ENCODE measurements at places on chromosomes 13 and 19.

- no peak for DNase-seq
Observed at GRCh38 chr13:76953968-76954367, 5.7 kb downstream of the ACOD1 start.

DNA sequence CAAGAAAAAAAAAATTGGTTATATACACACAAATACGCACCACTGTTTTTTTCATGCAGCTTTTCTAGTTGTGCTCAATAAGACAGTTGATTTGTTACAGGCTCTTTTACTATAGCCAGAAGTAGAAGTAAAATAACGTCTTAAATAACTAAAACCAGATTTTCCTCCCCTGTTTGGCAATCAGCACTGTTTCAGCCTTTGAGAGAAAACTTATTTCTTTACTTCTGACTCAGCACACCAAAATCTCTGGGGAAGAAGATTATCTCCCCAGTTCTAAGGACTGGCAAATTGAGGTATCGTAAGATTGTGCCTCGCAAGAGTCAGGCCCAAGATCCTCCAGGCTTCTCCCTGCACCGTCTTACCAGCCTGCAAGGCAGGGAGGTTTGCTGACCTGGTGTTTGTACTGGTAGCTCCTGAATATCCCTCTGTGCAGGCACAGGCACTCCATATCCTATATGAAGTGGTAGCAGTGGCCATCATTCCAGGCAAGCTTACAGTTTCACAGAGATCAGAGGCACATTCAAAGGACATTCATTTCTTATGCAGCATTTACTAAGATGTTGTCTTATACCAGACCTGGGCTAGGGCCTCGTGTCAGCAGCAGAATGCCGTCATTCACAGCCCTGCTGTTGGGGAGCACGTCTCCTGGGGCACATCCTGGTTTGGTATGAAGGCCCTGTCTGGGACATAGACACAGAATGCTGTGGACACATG is 268.2 kb downstream of the ZNF536 start:
- no peak for DNase-seq

- DNase-seq, result no peak
Observed at GRCh38 chr13:71851498-71852409, 15.2 kb downstream of the DACH1 start.

DNA sequence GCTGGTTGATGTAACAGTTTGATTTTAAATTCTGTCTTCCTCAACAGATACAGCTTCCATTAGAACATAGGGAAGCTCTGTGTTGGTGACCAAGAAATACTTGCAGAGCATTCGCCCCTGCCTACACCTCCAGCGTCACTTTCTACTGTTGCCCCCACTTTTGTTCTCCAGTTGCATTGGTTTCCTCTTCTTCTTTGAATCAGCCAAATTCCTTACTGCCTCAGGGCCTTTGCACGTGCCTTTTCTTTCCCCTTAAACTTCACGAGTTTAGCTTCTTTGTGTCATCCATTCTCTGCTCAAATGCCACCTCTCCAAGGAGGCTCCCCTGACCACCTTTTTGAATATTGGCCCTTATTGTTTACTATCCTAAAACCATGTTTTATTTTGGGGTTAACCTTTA is 5.7 kb downstream of the KLK5 start:
- DNase-seq, result no peak

GRCh38 chr19:42121656-42122069 is 10.6 kb downstream of the POU2F2 start:
- DNase-seq, result peak; percentile 69

GRCh38 chr19:8046569-8047165 is 5.9 kb upstream of the CCL25 start:
- no peak for DNase-seq

DNA sequence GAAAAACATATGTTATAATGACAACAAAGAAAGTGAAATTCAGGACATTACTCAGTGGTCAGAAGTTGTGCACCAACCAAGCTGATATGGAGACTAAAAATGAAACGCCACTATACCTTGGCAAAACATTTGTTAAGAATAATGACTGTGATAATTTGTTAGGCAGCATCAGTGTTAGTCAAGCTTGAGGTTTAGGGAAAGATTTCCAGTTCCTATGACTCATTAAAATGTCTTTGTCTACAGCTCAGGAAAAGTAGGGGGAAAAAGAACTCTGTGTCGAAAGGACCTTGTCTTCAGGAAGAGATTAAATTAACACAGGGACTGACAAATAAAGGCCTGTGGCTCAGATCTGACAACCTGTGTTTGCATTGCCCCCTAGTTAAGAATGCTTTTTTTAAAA is 764.1 kb upstream of the SLITRK6 start:
- DNase-seq, result no peak

DNA sequence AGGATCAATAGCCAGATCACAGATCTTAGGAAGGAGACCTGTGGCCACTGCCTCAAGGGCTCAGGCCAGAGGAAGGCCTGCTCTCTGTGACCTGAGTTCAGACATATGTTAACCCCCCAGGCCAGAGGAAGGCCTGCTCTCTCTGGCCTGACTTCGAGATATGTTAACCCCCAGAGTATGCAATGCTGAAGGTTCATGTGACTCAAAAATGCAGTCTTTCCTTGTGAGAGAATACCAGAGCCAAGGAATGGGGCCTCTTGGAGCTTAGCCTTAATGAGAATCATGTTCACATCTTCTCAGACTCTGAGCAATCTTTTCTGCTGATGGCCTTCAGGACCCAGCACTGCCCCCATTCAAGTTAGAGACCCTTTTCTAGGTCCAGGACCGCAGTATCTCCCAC is 36.7 kb downstream of the MBNL2 start:
- no peak for DNase-seq

GRCh38 chr13:34020388-34020787 is 202.4 kb downstream of the RFC3 start:
- DNase-seq, result no peak

GRCh38 chr13:69461397-69461796 is 646.2 kb upstream of the ATXN8OS start:
- DNase-seq, result no peak

DNA sequence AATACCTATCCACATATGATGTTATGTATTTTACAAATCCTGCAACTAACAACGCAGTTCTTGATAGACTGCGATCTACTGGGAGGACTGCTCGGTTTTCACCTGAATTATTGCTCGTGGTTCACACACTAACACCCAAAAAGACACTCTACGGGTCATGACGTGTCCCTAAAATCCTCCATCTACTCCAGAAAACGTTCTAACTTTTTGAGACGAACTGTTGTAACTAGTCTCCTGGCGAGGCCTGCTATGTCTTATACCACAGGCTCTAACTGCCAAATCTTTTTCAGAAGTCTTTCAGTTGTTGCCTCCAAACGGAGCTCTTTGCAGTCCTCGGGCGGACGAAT is 108.2 kb downstream of the KCNRG start:
- DNase-seq, result no peak

DNA sequence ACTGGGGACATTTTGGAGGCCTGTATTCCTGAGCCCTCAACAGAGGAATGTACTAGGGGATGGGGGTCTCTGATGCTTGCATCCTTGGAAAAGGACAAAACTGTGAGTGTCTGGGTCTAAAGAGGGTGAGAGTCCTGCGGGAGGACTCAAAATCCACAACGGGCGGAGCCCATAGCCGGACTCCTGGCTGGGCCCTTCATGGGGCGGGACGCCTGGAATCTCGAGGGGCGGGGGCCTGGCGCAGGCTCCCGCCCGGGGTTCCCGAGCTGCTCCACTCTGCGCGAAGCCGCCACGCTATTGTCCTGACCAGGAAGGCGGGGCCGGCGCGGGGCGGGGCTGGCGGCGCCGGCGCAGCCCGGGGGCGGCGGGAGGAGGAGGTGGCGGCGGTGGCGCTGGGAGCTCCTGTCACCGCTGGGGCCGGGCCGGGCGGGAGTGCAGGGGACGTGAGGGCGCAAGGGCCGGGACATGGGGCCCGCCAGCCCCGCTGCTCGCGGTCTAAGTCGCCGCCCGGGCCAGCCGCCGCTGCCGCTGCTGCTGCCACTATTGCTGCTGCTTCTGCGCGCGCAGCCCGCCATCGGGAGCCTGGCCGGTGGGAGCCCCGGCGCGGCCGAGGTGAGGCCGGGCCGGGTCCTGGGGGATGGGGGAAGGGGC is at the start of gene APLP1:
TSS of gene APLP1 (plus strand) at position 403 of the 651 bp plus-strand sequence. CDS start at position 466, 63 bp downstream.
- peak; percentile 53 for DNase-seq

GRCh38 chr13:33158816-33159215 is 126.7 kb downstream of the STARD13 start:
- DNase-seq, result no peak

DNA sequence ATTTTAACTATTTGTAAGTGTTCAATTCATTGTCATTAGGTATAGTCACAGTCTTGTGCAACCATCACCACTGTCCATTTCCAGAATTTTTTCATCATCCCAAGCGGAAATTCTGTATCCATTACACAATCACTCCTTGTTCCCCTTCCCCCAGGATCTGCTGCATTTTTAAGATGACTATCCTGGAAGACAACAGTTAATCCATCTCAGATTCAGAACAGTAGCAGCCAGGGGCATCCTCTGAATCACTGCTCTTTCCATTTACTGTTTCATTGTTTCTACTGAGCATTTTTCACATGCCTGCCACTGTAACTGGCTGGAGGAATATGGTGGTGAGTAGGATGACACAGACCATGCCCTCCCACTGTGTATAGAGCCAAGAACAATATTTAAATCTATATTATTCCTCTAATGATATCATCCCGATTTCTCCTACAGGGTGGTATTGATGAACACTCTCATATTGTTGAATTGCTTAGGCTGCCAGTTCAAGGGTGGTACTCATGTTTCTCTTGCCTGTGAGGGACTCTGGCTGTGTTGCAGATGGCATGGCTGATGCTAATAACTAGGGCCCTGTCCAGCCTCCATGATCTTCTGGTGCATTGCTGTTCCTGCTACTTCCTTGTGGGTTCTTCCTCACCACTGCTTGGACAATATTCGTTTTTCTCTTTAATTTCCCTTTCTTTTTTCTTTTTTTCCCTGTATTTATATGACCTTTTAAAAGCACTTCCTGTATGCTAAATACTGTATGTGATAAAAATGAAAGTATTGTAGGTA is 59.0 kb downstream of the WDFY2 start:
- no peak for DNase-seq

DNA sequence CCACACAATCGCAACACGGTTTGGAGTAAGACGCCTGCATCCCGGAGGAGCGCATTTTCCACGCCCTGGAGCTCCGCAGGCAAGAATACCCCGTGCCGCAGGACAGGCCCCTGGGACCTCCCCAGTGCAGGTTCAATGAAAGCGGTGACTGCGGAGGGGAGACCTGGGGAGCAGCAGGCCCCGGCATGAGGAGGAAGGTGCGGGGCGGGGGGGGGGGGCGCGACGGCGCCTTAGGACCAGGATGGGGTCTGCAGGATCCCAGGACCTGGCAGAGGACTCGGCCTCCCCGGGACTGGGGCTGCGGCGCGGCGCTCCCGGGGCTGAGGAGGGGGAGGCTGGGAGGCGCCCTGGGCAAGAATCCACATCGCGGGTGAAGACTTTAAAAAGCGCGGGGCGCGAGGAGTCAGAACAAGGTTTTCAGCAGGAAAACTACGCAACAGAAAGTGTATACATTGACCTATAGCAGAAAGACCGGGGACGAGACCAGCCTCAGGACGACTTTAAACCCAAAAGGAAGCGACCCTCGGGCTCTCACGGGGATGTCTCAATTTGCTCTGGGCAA is 432 bp downstream of the ZNF611 start:
- DNase-seq, result peak; percentile 6

DNA sequence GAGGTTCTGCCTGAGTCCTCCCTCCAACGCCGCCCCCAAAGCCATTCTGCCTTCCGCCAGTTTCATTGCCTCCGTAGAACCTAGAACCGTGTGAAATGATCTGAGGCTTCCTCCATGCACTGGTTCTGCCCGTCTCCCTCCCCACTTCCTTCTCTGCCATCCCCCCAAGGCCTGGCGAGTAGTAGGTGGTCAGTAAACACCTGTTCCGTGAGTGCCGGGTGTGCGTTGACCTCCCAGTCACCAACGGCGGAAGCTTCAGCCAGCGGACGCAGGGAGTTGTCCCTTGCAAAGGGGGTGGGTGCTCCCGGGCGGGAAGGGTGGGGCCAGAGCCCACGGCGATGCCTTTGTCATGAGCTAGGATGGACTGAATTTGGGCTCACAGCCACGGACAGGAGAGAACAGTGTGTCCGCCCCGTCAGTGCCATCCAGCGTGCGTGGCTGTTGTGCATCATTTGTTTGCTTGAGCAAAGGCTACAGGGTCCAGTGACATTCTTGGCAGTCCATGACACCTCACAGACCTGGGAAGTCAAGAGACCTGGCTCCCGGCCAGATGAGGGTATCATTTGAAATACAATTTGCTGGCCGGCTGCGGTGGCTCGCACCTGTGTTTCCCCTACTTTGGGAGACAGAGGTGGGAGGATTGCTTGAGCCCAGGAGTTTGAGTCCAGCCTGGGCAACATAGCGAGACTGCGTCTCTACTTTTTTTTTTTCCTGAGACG is 43.1 kb downstream of the NFIC start:
- DNase-seq, result no peak

DNA sequence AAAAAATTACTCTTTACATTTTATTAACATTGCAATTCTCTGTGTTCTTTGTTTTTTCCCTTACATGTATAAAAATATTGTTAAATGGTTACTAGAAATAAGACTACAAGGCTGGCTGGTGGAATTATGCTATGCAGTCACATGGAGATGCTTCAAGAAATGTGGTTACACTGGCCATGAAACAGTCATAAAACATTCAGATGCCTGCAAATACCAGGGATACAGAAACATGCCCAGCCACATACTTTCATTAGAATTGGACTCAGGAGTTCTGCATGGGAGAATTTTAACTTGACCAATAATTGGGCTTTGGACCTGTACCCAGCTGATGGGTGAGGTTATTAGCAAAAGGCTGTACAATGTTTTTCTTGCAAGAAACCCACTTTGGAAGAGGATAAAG is 1407.7 kb upstream of the SLC10A2 start:
- no peak for DNase-seq

- DNase-seq, result no peak
Observed at GRCh38 chr13:42548731-42549551, 25.0 kb upstream of the TNFSF11 start.

- no peak for DNase-seq
Observed at GRCh38 chr13:94209117-94209516, 270.4 kb downstream of the DCT start.

GRCh38 chr19:7450243-7451223 is 38.3 kb downstream of the PEX11G start:
- DNase-seq, result no peak

DNA sequence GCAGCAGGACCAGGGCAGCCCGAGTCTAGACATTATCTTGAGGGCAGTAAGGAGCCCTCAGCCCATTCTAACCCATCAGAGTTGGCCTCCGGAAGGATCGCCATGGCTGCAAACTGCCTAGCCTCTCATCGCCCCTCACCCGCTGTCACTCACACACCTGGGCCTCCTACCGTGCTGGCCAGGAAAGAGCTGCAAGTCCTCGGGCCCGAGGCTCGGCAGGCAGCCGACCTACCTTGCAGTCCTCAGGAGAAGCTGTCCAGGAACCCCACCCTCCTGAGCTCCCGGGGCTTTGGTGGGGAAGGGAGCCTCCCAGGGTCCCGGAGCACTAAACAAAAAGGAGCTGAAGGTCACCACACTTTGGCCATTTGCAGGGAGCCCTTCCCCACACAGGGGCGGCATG is 46.8 kb downstream of the CCNE1 start:
- no peak for DNase-seq

Data from T-helper 9 cell (primary cell).